ENCODE measurements at places on chromosomes 3 and 15.
A peak's percentile ranks its signal among the peaks of the same experiment; 100 is the strongest.

GRCh38 chr3:170732660-170733245 is 137.2 kb downstream of the RPL22L1 start:
- no peak for ATAC-seq

DNA sequence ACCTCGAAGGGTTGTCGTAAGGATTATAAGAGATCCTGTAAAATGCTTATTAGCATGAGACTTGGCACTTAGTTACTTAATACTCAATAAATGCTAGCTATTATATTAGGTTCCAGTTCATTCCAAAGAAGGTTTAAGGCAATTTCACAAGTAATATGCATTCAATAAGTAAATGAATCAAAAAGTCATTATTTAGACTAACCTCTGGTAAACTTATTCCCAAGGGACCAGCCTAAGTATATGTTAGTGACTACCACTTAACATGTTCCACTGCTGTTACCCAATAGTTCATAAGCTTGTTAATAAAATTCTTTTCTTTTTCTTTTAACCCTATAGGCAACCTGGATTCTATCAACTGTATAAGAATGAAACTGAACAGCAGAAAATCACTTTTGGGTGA is 5.1 kb downstream of the PDCD10 start:
- no peak for ATAC-seq

- no peak for ATAC-seq
Measured at GRCh38 chr15:92643849-92644815, 11.4 kb downstream of the FAM174B start.

DNA sequence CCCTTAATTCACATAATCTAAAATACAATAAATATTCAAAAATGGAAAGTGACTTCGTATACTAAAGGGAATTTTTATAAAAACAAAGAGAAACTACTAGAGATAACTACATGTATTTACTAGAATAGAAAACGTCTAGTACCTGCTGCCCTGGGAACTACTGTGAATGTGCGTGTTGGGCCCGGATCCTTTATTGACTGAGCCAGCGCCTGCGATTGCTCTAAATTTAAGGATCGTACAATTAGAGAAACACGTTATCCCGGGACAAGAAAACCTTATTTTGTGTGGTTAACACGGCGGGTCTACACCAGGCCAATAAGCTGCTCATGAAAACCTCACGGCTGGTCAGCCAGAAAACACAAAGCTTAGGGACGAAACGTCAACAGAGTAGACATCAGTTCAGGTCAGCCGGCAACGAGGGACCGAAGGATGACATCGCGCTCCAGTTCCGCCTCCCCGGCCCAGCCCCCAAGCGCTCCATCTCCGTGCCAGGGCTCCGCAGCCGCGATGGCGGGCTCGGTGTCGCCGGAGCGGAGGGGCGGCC is 555 bp downstream of the TM2D3 start:
- peak; percentile 58 for ATAC-seq

DNA sequence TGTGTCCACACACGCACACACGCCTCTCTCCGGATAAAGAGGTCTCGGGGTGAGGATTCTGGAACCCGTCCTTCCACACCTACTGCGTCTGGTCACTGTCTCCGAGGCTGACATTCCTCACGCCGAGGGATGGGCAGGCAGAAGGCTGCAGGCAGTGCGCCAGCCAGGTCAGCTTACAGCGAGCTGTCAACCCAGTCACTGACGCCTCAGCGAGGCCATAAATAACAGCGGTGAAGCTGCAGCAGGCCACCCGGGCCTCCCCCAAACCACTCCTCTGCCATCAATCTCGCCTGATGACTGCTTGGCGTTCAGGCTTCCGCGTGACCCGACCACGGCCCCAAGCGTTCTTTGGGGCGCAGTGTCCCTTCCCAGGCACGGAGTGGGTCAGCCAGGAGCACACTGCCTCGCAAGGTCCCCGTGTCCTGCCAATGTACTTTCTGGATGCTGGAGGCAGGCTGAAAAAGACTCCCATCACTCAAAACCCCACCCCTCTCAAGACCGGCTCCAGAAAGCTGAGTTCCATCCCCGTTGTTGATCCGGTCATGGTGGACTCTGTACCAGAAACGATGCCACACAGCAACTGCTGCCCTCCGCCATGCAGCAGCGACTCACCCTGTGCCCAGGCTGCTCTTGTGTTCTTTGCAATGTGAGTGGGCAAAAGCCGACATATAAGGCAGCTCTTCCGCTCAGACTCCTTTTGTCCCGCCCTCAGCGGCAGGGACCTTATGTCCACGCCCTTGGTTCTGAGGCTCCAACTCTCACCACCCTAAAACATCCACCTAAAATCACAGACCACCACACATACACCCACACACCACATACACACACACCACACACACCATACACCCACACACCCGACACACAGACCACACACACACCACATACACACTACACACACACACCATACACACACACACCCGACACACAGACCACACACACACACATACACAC is 27.1 kb downstream of the CPN2 start:
- peak; percentile 74 for ATAC-seq

All from SK-N-SH treated with all-trans-retinoic acid at 6 μM for 48 hours (cell line).